CD8-positive, alpha-beta memory T cell (primary cell): ENCODE measurements at places on chromosomes 7 and 10. TPM values are rescaled to one million over a fixed set of nuclear protein-coding genes. Genes with fewer than 3 reads are reported as not detected.
A peak's percentile ranks its signal among the peaks of the same experiment; 100 is the strongest.

- peak overlapping the region; percentile 71 for H3K27ac ChIP-seq
- no peaks in the 10 kb centered on the region for H3K27me3 ChIP-seq
- no peaks in the 10 kb centered on the region for H3K4me1 ChIP-seq
- peak; percentile 0 for DNase-seq
- no peak overlapping the region for H3K4me3 ChIP-seq
- H3K36me3 ChIP-seq: no peaks in the 10 kb centered on the region
These were observed 150.4 kb upstream of the PRPS1L1 start for GRCh38 chr7:18177815-18178660.

- H3K27me3 ChIP-seq: no peaks in the 10 kb centered on the region
- H3K36me3 ChIP-seq: no peaks in the 10 kb centered on the region
- no peak overlapping the region for H3K27ac ChIP-seq
- DNase-seq: no peak
These were observed 6.7 kb downstream of the CPEB3 start for GRCh38 chr10:92284112-92284704.

DNA sequence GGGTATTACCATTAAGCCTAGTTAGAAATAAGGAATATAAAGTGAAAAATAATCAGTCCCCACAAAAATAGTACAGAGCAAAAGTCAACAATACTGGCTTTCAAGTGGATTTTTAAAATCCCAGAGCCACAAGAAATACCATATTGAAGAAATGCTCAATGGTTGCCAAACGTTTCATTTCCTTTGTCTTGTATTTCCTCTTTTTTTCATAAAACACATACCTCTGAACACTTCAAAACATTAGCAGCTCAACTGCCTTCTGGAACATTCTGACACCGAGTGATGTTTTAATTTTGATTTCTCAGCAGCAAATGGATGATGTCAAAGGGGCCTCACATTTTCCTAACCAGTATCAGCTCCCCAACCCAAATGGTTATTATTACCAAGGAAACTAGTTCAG is 10.5 kb downstream of the NOD1 start:
- H3K36me3 ChIP-seq: no peaks in the 10 kb centered on the region
- H3K27ac ChIP-seq: no peak overlapping the region
- DNase-seq: no peak
- peaks cover 31% of the 10 kb centered on the region for H3K4me1 ChIP-seq

- DNase-seq: no peak
- no peaks in the 10 kb centered on the region for H3K4me1 ChIP-seq
- no peak overlapping the region for H3K27ac ChIP-seq
- no peak overlapping the region for H3K4me3 ChIP-seq
These were observed 299.9 kb downstream of the C7orf25 start for GRCh38 chr7:42611961-42612360.

- no peak for DNase-seq
- H3K36me3 ChIP-seq: no peaks in the 10 kb centered on the region
- H3K4me1 ChIP-seq: peaks cover 28% of the 10 kb centered on the region
- H3K27ac ChIP-seq: peak overlapping the region; percentile 17
- H3K4me3 ChIP-seq: no peak overlapping the region
- no peaks in the 10 kb centered on the region for H3K27me3 ChIP-seq
These were observed 64.6 kb downstream of the CUX1 start for GRCh38 chr7:101882005-101882421.

DNA sequence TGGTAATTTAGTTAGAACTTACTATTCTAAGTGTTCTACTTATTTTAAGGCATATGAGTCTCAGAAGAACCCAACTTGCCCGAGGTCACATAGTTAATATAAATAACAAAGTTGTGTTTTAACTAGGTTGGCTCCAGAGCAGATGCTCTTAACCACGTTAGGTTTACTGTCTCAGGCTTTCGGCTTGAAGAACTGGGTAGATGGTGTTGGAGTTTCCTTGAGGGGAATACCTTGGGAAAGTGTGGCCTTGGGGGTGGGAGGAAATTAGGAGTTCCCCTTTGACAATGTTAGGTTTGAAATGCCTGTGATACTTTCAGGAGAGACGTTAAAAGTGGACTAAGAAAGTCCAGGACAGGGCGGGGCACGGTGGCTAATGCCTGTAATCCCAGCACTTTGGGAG is 9.6 kb downstream of the ZNF398 start:
- no peak overlapping the region for H3K4me3 ChIP-seq
- no peaks in the 10 kb centered on the region for H3K4me1 ChIP-seq
- no peaks in the 10 kb centered on the region for H3K27me3 ChIP-seq
- H3K36me3 ChIP-seq: peaks cover 13% of the 10 kb centered on the region
- no peak for DNase-seq
- H3K27ac ChIP-seq: no peak overlapping the region

DNA sequence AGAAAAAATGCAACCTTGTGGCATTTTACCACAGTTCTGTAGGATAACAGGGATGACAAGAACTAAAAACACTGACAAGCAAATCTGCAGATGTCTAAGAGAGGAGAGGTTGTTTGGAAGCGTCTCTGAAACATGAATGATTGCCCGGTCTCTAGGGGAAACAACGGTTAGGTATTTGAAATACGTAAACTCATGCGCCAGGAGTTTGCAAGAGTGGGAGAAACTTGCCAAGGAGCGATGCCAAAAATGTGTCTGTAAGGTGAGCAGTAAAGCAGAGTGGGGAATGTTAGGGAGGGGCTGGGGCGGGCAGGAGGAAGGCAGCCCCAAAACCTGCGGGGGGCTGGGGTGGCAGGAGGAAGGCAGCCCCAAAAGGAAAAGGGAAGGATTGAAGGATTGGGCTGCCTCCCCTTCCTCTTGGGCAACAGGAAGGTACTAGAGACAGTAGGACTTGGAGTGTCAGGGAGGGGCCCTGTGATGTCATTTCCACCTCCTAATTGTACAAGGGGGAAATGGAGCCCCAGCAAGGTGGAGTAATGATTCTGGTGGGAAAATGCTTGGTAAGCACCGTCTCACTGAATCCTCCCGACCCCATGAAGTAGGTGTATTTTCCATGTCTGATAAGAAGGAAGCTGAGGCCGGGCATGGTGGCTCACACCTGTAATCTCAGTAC is 33.2 kb upstream of the PLEKHA1 start:
- no peak overlapping the region for H3K27ac ChIP-seq
- no peak overlapping the region for H3K4me3 ChIP-seq
- no peaks in the 10 kb centered on the region for H3K36me3 ChIP-seq
- no peaks in the 10 kb centered on the region for H3K27me3 ChIP-seq
- no peaks in the 10 kb centered on the region for H3K4me1 ChIP-seq

GRCh38 chr10:133347710-133348517 is 741 bp downstream of the PRAP1 start:
- H3K4me3 ChIP-seq: no peak overlapping the region
- H3K27me3 ChIP-seq: peaks cover 6% of the 10 kb centered on the region
- H3K4me1 ChIP-seq: no peaks in the 10 kb centered on the region
- H3K36me3 ChIP-seq: no peaks in the 10 kb centered on the region

- H3K4me1 ChIP-seq: peaks cover 32% of the 10 kb centered on the region
- no peaks in the 10 kb centered on the region for H3K27me3 ChIP-seq
- H3K27ac ChIP-seq: peak overlapping the region; percentile 52
- peak; percentile 63 for DNase-seq
These were observed 55.8 kb upstream of the LANCL2 start for GRCh38 chr7:55309040-55309991.

DNA sequence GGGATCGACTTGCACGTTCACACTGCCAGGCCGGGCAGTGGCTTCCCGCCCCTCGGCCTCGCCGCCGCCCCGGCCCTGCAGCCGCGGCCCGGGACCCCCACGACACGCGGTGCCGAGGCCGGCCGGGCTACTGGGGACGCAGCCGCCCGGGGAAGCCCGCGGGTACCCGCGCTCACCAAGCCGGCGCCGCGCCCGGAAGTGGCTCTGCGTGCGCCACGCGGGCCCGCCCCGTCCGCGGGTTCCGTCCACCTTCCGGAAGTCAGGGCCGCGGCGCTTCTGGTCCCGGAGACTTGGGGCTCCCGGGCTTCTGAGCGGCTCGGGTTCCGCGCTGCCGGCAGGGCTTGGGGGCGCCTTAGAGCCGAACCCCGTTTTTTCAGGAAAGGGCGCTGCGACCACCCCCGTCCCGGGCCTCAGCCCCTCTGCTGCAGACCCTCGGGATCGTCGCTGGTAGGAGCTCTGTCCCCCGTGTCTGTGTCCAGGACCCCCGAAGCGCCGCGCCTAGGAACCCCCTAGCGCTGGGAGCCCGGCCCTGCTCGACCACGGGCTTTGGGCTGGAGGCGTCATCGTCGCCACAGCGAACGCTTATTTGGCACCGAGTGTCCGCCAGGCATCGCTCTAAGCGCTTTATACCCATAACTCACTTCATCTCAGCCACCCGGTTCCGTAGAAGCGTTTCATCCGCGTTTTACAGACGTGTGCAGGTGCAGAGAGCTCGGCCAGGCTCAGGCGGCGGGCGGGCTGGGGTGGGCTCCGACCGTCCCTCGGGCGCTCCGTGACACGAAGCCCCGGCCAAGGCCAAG is at the start of gene PSMG3:
Gene PSMG3 (minus strand): TSS at position 200 of the 800 bp plus-strand sequence. CDS start 693 bp downstream, outside the sequence.
- H3K4me3 ChIP-seq: peak within 1 kb of the TSS; percentile 89
- H3K27ac ChIP-seq: peak within 1 kb of the TSS; percentile 84
- H3K27me3 ChIP-seq: no peaks in the 10 kb centered on the region
- peaks cover 17% of the 10 kb centered on the region for H3K4me1 ChIP-seq

DNA sequence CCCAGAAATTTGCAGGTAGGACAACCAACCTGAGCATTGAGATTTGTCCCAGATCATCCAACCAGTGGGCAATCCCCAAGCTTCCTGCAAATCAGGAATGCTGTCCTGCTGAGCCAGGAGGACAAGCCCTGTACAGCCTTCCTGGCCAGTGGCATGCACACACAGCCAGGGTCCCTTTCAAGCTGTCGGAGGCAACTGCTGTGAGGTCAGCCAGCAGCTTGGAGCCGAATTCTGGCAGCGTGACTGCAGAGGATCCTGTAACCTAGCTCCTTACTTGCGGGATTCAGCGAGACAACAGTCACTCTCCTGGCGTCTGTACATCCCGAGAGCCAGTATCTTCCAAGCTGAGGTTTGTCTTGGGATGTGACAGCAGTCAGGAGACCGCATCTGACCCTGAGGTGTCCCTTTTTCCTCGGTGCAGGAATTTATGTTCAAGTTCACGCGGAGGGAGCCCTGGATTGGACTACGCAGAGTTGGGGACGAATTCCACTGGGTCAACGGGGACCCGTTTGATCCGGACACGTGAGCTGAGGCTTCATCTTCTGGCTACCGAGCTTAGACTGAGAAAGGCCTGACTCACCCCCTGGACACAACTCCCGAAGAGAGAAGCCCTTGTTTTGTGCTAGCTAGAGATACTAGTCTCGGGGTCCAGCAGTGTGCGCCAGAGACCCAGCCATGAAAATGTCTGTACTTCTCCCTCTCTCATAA is 18.3 kb downstream of the CLEC2L start:
- H3K4me3 ChIP-seq: no peak overlapping the region
- no peaks in the 10 kb centered on the region for H3K4me1 ChIP-seq
- no peaks in the 10 kb centered on the region for H3K27me3 ChIP-seq
- no peak for DNase-seq

DNA sequence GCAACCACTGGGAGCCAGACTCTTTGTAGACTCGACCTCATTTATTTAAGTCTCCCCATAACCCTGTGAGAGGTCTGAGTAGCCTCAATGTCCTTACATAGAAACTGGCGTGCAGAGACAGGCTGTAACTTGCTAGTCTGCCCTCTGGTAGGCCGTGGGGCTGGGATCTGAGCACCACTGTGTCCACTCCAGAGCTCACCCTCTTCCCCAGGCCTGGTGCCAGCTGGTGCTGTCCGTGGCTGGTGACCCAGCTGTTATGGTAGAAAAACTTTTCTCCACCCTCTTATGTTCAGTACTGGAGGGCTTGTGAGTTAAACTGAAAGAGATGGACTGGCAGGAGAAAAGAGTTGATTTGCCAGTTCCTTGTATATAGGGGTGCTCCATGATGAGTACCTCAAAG is 41.9 kb downstream of the ADAMTS14 start:
- no peak for DNase-seq
- no peak overlapping the region for H3K27ac ChIP-seq

DNA sequence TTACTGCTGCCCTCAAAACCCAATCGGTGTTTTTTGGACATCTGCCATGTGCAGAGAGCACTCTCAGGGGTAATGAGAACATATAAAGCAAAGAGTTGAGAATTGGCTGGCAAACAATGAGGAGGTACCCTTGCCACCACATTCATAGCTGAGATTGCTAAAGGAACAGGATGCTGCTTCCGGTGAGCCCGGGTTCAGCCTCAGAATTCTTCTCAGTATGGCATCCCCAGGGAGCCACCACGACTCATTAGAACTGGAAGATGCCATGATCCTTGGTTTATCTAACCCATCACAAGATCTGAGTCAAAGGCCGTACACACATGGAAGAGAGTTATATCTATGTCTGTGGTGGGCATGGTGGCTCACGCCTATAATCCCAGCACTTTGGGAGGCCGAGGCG is 174.4 kb downstream of the ARID5B start:
- H3K4me3 ChIP-seq: no peak overlapping the region
- no peak overlapping the region for H3K27ac ChIP-seq
- no peak for DNase-seq

- no peak overlapping the region for H3K27ac ChIP-seq
- DNase-seq: no peak
- no peak overlapping the region for H3K4me3 ChIP-seq
- H3K27me3 ChIP-seq: no peaks in the 10 kb centered on the region
- H3K4me1 ChIP-seq: no peaks in the 10 kb centered on the region
- H3K36me3 ChIP-seq: no peaks in the 10 kb centered on the region
These were observed 32.7 kb upstream of the HHEX start for GRCh38 chr10:92657024-92657423.

DNA sequence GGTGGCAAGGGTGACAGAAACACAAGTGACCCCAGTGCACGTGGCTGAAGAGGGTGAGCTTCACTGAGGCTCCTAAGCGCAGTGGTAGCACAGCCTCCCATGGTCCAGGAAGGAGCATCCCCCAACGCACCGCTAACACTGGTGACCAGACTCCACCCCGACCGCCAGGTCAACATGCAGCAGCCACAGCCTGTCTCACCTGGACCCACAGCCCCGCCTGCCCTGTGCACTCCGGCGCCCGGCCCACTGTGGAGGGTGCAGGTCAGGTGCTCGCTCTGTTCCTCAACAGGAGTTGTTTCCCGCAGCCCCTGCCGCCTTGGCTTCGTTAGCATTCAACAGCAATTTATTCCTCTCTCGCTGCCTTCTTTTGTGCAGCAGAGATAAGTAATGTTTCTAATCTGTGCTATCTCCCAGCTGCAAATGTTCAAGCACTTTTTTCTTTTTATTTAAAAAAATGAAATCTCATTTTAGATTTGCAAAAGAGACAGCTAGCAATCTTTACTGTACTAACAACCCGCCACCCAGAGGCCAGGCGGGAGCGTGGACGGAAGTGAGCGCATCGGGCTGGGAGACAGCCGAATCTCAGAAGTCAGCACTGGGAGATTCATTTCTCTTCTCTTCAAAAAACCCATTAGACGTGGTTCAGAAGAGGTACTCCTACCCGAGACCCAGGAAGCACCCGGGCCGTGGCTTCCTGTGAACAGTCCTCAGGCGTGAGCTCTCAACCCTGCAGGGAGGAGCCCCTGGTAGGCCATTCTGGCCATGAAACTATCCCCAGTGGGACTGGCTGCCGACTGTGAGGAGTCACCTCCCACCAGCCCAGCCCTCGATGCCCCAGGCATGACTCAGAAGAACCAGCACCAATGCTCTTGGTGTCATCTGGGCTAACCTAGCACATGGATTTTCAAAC is 133.4 kb downstream of the MAD1L1 start:
- no peaks in the 10 kb centered on the region for H3K36me3 ChIP-seq
- H3K4me3 ChIP-seq: no peak overlapping the region
- H3K27ac ChIP-seq: no peak overlapping the region
- H3K27me3 ChIP-seq: no peaks in the 10 kb centered on the region
- peak; percentile 60 for DNase-seq

Gene SCART1
- 1.4 TPM for total RNA-seq

Gene GJD4
- total RNA-seq: not detected

Gene HSPA12A
- total RNA-seq: 0.04 TPM

Gene PILRA
- 0.84 TPM for total RNA-seq

Gene ABLIM1
- total RNA-seq: 48.3 TPM

Gene SCD
- total RNA-seq: 43.9 TPM

Gene HEPACAM2
- total RNA-seq: 0.11 TPM
